ENCODE measurements at places on chromosomes 4 and X.
A peak's percentile ranks its signal among the peaks of the same experiment; 100 is the strongest.

DNA sequence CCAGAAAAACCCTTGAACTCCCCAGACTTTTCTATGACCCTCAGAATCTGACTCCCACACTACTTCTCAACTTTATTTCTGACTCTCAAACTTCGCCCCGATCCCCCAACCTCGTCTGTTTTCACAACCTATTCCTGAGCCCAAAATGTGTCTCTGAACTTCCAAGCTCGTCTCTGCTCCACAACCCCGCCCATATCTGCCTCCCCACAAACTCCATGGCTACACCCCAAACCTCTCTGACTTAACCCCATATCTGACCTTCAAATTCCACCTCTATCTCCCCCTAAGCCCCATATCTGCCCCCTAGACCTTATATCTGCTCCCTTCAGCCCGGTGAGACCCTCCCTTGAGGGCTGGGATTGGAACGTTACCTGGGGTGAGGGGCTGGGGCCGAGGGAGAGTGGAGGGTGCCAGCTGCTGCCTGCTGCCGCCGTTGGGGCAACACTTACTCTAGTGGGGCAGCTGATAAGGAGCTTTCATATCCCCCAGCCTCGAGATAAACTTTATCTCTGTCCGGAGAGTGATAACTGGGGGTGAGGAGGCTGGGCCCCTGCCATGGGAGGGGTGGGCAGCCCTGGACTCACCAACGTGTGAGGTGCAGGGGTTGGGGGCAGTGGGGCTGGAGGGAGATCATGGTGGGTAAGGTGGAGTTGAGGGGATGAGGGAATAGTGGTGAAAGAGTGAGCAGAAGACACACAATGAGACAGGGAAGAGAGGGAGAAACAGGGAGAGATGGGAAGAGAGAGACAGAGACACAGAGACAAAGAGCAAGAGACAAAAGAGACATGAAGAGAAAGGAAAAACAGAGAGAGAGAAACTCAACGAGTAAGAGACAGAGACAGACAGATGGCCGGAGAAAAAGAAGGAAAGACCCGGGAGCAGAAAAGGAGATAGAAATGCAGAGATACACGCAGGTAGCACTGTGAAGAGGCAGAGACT, 1.4 kb downstream of the GATA1 start:
- DNase-seq = no peak

DNA sequence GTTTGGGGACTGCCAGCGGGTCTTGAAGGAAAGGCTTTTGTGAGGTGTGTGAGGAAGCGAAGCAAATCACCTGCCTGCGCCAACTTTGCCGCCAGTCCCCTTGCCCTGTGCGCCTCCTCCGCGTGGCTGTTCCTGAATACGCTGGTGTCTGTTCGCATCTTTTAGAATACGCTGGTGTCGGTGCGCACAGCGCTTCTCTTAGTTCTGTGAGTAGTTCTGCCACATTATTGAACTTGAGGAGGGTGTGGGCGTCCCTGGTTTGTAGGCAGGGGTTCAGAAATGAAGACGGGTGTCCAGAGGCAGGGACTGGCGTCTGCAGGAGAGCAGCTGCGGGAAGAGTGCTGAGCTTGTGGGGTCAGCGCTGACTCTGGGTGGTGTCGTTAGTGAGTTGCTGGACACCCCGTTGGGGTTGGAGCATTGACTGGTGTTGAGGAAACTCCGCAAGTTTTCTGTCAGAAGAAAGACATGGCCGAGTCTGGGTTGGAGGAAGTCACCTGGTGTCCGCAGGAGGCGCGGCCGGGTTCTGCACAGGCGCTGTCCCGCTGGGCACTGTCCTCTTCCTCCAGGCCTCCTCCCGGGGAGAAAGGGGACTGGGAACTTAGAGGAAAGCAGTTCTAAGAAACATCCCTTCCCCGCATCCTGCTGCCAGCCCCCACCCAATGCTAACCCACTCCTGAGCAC, 930 bp downstream of the ZNF718 start:
- DNase-seq = no peak

- peak; percentile 92 for DNase-seq
These were observed 4.3 kb downstream of the BLOC1S4 start for GRCh38 chr4:6720202-6720699.

- DNase-seq = no peak
These were observed 159.0 kb downstream of the CHIC2 start for GRCh38 chr4:53905276-53905940.

- DNase-seq = no peak
These were observed 27.0 kb upstream of the TMEM131L start for GRCh38 chr4:153438916-153439756.

Measured in posterior cingulate gyrus (tissue), 11 donors.